ENCODE measurements at places on chromosomes 11 and 22. TPM values are rescaled to one million over a fixed set of nuclear protein-coding genes. Genes with fewer than 3 reads are reported as not detected.

The NPAS4 gene
- total RNA-seq, result 0.37 TPM

The PRG3 gene
- not detected for total RNA-seq

- no peak overlapping the region for H3K27ac ChIP-seq
- no peak overlapping the region for H3K4me3 ChIP-seq
- no peaks in the 10 kb centered on the region for H3K4me1 ChIP-seq
- DNase-seq, result no peak
Measured at GRCh38 chr11:82986446-82986845, 84.9 kb downstream of the DDIAS start.

GRCh38 chr11:129455756-129456655 is 80.4 kb downstream of the BARX2 start:
- H3K36me3 ChIP-seq, result no peaks in the 10 kb centered on the region
- no peaks in the 10 kb centered on the region for H3K27me3 ChIP-seq
- no peak overlapping the region for H3K27ac ChIP-seq
- H3K4me1 ChIP-seq, result no peaks in the 10 kb centered on the region
- no peak overlapping the region for H3K4me3 ChIP-seq

GRCh38 chr11:9001736-9002135 is 2.1 kb downstream of the NRIP3 start:
- no peaks in the 10 kb centered on the region for H3K36me3 ChIP-seq
- no peak overlapping the region for H3K27ac ChIP-seq
- no peak for DNase-seq
- peaks cover 29% of the 10 kb centered on the region for H3K27me3 ChIP-seq
- H3K4me1 ChIP-seq, result peaks cover 2% of the 10 kb centered on the region
- no peak overlapping the region for H3K4me3 ChIP-seq

- no peaks in the 10 kb centered on the region for H3K27me3 ChIP-seq
- H3K4me1 ChIP-seq, result no peaks in the 10 kb centered on the region
- no peak for DNase-seq
Measured at GRCh38 chr11:14703731-14704130, 60.1 kb downstream of the PDE3B start.

GRCh38 chr11:14158393-14158792 is 195.9 kb downstream of the SPON1 start:
- H3K27me3 ChIP-seq, result no peaks in the 10 kb centered on the region
- H3K4me3 ChIP-seq, result no peak overlapping the region
- H3K4me1 ChIP-seq, result no peaks in the 10 kb centered on the region
- DNase-seq, result no peak
- H3K27ac ChIP-seq, result no peak overlapping the region

- H3K4me1 ChIP-seq, result peaks cover 4% of the 10 kb centered on the region
- H3K4me3 ChIP-seq, result no peak overlapping the region
- DNase-seq, result no peak
- no peak overlapping the region for H3K27ac ChIP-seq
- no peaks in the 10 kb centered on the region for H3K27me3 ChIP-seq
Measured at GRCh38 chr11:119691020-119691666, 37.9 kb downstream of the NECTIN1 start.
